ENCODE measurements at places on chromosomes 1 and 21. TPM values are rescaled to one million over a fixed set of nuclear protein-coding genes. Genes with fewer than 3 reads are reported as not detected.

GRCh38 chr1:115347282-115347681, 9.2 kb upstream of the NGF start:
- DNase-seq: no peak

DNA sequence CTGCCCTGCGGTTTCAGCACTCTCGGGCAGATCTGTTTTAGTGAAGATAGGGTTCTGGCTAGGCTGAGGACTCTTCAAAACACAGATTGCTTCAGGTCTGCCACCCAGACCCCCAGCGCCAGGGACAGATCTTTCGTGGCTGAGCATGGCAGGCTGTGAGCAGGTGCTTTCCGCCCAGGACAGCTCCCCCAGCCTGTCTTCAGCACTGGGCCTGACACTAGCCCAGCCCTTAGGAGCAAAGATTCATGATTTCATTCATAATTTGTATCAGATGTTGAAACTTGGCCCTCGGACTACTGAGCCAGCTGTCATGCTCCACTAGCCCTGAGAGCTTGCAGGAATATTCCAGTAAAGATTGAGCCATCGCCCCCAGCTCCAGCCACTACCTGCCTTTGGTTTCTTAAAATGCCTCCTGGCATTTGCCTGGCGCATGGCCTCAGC, 5.9 kb downstream of the ADPRS start:
- no peak for DNase-seq

DNA sequence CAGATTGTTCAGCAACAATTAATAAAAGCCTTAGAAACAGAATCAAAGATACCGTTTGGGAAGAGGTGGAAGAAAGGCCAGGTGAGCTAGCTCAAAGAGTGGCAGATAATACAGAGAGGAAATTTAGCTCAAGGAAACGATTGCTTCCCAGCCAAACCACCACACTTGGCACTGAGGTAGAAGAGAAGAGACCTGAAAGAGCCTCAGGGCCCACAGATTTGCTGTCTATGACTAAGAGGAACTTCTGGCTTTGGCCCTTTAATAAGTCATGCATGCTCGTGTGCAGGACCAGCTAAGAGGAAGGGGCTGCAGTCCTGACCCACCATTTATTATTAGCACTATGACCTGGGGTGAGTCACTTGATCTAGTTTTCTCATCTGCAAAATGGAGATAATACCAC, 72.8 kb upstream of the BCL10 start:
- no peak for DNase-seq

GRCh38 chr1:36154765-36155407, 1.1 kb upstream of the MAP7D1 start:
- DNase-seq: no peak

BRDT gene
- total RNA-seq: not detected

FCRLB gene
- 0.90 TPM for total RNA-seq

CLCA4 gene
- total RNA-seq: not detected

DNA sequence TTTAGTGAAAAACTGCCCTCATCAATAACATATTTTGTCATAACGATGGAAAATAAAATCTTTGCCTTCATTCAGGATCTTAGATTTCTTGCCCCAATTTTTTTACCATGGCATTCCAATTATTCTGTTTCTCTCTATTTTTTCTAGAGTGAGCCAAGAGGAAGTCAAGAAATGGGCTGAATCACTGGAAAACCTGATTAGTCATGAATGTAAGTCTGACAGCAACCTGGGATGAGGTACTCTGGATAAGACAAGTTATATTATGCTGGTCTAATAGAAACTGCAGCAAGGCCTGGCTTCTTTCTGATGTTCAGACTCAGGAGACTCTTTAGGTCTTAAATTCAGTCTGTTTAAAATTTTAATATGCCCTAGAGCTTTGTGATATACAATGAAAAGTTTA, 3.5 kb downstream of the RGS4 start:
- peak; percentile 62 for DNase-seq
